ENCODE measurements at places on chromosomes 11 and 22.

DNA sequence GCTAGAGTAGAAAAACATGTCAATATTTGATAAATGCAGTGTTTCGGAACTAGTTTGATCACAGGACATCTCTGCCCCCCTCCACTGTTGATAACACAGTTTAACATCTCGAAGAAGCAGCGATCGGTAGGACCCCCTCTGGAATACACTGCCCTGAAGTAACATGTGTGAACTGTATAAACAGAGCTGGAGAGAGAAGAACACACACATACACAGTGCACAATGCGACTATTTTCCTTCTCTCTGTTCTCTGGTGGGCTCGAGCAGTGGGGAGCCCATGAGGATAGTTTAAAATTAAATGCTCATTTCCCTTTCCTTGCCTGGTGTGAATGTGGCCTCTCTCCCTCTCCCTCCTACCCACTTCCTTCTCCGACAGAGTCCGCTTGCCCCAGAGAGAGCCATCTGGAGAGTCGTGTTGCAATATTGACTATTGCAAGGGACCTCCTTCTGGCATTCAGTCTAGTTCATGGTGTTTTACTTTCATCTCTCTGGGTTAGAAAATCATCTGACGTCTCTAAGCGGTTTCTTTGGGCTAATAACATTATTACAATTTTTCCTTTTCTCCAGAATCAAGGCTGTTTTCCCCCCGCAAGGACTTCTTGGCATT, 51.6 kb upstream of the BARX2 start:
- no peak for DNase-seq

DNA sequence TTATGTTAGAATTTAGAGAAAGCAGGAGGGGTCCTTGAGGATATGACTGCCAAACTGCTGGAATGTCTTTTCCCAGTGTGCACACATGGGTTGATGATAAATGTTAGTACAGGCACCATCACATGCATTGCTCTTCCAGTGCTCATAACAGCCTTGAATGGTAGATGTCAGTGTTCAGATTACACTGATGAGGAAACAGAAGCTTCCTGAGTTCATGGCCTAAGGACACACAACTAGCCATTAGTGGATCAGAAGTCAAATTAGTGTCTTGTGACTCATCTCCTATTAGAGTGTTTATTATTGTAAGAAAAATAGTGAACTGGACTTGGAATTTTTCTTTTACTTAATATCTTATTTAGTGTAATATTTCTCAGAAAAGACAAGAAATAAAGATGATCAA, 241.5 kb downstream of the DDX10 start:
- DNase-seq, result no peak

- DNase-seq, result peak; percentile 18
Observed at GRCh38 chr11:40328890-40329614, 1130.4 kb downstream of the LRRC4C start.

- DNase-seq, result no peak
Observed at GRCh38 chr11:41382927-41383326, 76.5 kb downstream of the LRRC4C start.

DNA sequence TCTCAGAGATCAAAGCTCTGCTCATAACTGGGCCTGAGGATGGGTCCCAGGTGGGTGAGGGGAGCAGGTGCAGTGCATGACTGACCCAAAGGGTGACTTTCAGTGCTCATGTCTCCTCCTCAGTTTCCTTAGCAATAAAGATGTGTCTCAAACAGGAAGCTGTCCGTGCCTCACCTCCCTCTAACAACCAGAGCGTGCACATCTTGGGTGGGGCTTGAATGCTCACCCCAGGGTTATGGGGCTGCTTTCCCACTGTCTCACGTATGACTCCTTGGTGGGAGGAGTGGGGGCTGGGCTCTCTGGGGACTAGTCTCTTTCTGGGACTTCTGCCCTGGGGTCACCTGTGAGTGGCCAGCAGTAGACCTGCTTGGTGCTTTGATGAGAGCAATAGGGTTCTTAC, 53.9 kb upstream of the PHOX2A start:
- no peak for DNase-seq

DNA sequence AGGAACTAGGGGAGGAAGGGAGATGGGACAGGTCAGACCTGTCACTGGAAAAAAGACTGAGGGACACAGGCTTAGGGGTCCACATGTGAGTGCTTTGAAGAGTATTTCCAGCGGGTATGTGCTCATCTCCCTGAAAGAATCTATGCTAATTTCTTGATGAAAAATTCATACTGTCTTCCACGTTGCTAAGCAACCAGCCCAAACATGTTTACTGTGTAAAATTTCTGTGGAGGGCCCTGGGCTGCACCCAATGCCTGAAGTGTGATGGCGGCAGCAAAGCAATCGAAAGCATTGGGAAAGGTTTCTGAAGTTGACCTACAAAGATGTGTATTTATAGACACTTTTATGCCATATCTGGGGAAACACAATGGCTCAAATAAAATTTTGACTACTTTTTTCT, 7.4 kb downstream of the SYT13 start:
- no peak for DNase-seq

DNA sequence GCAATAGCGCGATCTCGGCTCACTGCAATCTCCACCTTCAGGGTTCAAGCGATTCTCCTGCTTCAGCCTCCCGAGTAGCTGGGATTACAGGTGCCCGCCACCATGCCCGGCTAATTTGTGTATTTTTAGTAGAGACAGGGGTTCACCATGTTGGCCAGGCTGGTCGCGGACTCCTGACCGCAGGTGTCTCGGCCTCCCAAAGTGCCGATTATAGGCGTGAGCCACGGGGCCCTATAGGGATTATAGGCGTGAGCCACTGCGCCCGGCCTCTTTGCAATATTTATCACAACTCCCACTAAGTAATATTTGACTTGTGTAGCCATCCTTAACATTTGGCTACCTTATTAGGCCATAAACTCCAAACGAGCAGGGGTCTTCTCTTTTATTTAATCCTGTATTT, 879 bp upstream of the CUL5 start:
- DNase-seq, result no peak

GRCh38 chr22:43176090-43176489, 10.8 kb downstream of the TTLL12 start:
- no peak for DNase-seq

- DNase-seq, result no peak
Observed at GRCh38 chr22:45179276-45180049, 15.7 kb downstream of the NUP50 start.

DNA sequence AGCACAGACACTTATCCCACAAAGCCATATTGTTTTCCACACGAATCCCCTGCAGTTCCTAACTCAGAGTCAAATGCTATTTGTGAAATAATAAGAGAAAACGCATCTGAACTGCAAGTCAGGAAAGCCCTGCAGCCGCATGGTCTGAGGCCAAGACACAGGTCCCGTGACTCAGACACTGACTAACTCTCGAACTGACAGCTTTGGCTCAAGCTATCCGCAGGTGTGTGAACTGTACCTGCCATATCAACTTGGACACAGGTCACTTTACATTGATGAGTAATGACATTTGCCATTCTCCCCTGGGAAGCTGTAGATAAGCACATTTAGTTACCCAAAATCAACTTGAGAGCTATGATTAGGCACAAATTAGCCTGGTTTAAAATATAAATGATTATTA, 34.9 kb upstream of the NFRKB start:
- no peak for DNase-seq

DNA sequence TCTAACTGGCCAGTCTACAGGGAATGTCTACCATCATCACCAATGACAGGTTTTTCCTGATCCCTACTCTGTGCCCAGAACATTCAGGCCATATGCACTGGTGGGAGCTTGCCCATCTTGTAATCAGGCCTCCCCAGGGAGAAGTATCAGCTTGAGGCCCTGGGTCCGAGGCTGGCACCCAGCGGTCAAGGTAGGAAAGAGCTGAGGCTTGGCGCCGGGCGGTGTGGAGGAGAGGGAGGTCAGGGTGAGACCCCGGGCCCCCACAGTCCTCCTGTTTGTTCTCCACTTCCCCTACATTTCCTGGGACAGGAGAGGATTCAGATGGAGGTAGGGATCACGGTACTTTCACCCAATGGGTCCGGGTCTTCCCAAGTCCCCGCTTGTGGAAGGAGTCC, 15.5 kb downstream of the TSKU start:
- DNase-seq, result no peak

GRCh38 chr11:64659417-64660144, 63.4 kb downstream of the NRXN2 start:
- peak; percentile 83 for DNase-seq

DNA sequence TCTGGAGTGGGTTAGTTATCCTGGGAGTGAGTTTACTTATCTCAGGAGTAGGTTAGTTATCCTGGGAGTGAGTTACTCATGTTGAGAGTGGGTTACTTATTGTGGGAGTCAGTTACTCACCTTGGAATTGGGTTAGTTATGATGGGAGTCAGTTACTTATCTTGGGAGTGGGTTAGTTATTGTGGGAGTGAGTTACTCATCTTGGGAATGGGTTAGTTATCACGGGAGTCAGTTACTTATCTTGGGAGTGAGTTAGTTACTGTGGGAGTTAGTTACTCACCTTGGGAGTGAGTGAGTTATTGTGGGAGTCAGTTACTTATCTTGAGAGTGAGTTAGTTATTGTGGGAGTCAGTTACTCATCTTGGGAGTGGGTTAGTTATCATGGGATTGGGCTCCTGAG, 49.6 kb upstream of the B3GAT1 start:
- DNase-seq, result no peak

GRCh38 chr11:102647430-102647829, 22.3 kb upstream of the MMP20 start:
- no peak for DNase-seq

GRCh38 chr22:44697423-44698141, 4.4 kb upstream of the PRR5 start:
- DNase-seq, result no peak

Data from ascending aorta (tissue), 2 donors.